GOT3 (cell line): ENCODE measurements at places on chromosomes 7 and 10.

DNA sequence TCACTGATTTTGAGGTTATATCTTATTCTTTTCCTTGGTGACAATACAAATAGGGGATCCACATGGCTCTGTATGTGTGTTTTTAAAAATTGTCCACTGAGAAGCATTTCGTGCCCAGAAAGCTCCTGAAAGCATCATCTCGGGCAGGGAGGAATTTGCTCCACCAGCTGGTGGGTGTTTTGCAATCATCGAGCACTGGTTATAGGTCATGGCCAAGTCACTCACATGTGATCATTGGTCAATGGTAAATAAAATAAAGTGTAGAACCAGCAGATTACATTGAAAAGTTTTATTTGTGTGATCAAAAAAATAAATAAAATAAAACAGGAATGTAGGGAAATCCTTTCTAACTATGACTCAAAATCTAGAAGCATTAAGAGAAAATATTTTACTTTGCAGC is 23.0 kb upstream of the SNX13 start:
- DNase-seq: no peak

GRCh38 chr7:127525866-127526480 is 59.4 kb downstream of the GCC1 start:
- no peak for DNase-seq

DNA sequence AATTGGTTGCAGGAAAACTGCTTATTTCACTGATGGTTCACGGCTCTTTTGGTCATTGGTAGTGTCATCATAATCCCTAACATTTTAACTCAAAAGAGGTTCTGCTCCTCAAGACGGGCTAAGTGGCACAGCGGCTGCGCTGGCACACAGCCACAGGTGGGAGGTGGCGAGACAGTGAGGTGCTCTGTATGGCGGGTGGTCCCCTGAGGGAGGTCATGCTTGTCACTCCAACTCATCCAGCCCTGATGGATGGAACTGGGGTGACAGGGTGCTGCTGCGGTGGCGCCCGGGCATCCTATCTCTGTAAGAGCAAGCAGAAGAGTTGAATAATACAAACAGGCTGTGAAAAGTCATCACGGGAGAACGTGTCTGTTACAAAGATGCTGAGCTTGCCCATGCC is 370.2 kb downstream of the SFMBT2 start:
- no peak for DNase-seq

DNA sequence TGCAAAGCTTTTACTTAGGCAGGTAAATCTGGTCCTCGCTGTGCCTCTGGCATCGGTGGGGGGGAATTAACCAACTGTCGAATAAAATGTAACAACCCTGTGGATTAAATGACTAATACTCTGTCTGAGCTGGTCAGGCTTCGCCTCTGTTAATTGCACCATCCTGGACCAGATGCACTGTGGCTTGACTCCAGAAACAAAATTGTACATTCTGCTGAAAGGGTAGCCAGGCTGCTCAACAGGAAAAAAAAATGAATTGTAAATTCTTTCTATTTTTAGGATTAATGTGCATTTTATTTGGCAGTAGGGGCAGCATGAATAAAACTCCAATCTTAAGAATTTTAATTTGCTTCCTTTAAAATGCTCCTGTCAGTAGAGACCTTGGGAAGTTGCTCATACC is 389.4 kb downstream of the SORCS1 start:
- no peak for DNase-seq

DNA sequence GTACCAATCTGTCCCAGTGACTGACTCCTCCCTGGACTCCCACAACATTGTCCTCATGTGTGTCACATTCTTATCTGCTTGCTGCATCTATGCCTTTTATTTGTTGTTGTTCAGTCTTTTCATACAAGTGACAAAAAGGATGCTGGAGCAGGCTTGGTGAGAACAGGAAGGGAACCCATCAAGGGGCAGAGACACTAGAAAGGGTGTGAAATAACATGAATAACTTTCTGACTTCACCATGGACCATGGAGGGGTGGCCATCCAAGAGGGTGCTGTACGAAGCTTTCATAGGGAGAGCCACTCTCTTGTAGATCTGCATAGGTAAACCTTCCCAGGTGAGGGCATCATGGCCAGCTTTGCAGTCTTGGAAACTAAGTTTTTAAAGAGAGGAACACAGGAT is 14.5 kb downstream of the GIMAP8 start:
- DNase-seq: no peak

DNA sequence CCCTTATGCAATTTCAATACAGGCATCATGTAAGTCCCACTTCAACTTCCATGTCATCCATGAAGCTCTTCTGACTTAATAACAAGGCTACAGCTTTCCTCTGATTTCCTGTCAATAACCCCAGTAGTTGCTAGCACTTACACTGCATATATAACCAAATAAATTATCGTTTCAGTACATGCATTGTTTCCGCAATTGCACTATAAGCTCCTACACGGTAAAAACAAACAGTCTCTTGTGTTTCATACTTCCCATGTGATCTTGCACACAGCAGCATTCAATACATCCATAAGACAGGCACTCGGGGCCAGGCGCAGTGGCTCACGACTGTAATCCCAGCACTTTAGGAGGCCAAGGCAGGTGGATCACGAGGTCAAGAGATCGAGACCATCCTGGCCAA is 41.4 kb downstream of the FBXW4 start:
- DNase-seq: no peak

GRCh38 chr7:55567571-55567970 is 4.7 kb downstream of the VOPP1 start:
- DNase-seq: no peak

DNA sequence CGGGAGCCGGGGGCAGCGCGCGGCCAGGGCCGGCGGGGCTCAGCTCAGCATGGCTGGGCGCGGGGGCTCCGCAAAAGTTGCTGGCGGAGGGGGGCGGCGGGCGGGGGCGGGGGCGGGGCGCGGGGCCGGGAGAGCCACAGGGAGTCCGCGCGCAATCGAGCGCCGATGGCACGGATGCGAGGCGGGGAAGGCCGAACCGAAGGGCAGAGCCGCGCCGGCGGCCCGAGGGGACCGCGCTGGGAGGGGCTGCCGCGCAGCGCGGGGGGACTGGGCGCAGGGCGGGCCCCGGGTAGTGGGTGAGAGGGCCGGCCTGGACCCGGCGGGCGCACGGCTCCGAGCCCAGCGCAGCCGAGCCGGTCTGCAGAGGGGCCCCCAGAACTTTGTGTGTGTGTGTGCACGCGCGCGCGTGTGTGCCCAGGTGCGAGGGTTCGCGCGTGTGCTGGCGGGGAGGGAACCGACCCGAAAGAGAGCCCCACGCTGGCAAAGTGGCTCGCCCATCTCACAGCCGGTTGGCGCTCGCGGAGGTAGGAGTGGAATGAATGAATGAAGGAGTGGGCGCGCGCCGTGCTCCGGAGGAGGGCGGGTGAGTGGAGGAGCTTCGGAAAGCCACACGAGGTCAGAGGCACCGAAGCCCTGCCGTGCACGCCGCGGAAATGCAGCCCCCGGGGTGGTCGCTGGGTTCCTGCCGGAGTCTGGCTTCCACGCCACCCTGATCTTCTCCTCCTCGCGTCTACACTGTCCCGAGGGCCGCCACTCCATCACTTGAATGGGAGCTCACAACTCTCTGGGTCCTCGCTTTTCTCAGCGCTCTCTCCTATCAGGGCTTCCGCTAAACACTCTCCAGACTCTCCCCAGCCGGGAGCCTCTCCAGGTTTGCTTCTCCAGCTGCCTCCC is at the start of gene HIPK2:
Gene HIPK2 (minus strand): TSS at position 51 of the 894 bp plus-strand sequence. CDS start 375 bp downstream, outside the sequence.
- DNase-seq: no peak

- DNase-seq: no peak
Measured at GRCh38 chr10:9188022-9188810, 1133.7 kb downstream of the GATA3 start.

DNA sequence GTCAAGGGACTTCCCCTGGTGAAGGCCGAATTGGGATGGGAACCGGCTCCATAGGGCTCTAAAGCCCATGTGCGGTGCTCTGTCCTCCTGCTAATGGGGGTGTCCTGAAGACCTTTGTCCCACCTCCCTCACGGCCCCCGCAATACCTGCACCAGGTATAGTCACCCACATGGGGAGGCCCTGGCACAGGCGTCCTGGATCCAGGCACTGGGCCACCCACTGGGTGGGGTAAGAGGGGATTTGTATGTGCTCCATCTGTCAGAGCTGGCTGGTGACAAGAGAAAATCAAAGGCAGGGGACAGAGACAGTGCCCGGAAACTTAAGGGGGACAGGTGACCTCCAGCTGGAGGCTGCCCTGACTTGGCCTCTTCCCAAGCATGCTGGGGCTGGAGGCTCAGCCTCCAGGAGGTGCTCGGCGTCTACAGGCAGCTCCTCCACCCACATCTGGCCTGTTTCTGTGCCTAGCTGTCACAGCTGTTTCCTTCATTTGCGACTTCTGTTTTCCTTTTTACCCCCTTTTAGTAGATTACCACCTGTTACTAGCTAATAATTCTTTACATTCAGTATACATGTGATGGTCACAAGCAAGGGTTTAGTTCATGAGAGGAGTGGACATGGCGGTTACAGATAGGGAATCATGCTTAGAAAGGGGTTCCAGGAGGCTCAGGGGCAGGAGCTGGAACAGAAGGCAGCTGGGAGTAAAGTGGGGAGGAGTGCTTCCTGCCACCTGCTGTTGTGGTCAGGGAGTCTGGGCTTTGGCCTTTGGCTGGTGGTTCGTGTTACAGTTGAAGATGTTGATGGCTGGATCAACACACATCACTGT is 2.3 kb upstream of the CUZD1 start:
- no peak for DNase-seq

- DNase-seq: no peak
Measured at GRCh38 chr7:67773081-67773480, 776.4 kb downstream of the TYW1 start.

- DNase-seq: no peak
Measured at GRCh38 chr7:103833401-103833800, 156.1 kb downstream of the RELN start.
